AG09309 (cell line): ENCODE measurements at places on chromosomes 3 and 15.

DNA sequence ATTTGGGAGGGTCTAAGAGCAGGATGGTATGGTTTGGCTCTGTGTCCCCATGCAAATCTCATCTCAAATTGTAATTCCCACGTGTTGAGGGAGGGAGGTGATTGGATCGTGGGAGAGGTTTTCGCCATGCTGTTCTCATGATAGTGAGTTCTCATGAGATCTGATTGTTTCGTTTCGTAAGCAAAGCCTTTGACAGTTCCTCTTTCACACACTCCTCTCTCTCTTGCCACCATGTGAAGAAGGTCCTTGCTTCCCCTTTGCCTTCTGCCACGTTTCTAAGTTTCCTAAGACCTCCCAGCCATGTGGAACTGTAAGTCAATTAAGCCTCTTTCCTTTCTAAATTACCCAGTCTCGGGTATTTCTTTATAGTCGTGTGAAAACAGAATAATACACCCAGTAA is 553.7 kb downstream of the TAFA4 start:
- DNase-seq = no peak

DNA sequence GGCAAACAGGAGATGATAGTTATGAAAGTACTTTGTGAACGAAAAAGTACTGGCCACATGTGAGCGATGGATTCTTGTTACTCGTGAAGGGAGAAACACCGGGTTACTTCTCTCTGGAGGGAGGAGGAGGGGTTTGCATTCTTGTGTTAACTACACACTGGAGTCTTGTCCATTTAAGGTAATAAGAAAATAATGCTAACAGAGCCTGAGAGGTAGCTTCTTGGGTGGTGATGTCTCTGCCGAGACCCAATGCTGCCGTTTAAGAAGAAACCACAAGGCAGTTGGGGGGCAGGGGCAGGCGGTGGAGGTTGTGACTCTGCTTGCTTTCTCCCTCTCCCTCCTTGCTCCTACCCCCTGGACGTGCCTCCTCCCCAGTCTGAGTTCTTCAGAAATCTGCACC is 100.9 kb upstream of the ROPN1 start:
- DNase-seq = no peak

- peak; percentile 72 for DNase-seq
Observed at GRCh38 chr3:74624301-74624700, 9.8 kb upstream of the CNTN3 start.

GRCh38 chr3:182485301-182485700 is 308.0 kb upstream of the ATP11B start:
- no peak for DNase-seq

DNA sequence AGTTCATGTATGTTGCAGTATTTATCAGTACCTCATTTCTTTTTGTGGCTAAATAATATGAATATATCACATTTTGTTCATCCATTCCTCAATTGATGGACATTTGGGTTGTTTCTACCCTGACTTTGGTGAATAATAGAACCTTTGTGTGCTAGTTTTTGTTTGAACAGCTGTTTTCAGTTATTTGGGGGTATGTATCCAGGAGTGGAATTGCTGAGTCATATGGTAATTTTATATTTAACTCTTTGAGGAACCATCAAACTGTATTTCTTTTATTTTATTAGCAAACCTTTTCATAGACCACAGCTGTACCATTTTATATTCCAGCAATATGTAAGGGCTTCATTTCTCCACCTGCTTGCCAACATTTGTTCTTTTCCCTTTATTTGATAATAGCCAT is 38.4 kb upstream of the RBM5 start:
- DNase-seq = peak; percentile 52

GRCh38 chr3:130759692-130760338 is 13.2 kb upstream of the PIK3R4 start:
- peak; percentile 16 for DNase-seq

DNA sequence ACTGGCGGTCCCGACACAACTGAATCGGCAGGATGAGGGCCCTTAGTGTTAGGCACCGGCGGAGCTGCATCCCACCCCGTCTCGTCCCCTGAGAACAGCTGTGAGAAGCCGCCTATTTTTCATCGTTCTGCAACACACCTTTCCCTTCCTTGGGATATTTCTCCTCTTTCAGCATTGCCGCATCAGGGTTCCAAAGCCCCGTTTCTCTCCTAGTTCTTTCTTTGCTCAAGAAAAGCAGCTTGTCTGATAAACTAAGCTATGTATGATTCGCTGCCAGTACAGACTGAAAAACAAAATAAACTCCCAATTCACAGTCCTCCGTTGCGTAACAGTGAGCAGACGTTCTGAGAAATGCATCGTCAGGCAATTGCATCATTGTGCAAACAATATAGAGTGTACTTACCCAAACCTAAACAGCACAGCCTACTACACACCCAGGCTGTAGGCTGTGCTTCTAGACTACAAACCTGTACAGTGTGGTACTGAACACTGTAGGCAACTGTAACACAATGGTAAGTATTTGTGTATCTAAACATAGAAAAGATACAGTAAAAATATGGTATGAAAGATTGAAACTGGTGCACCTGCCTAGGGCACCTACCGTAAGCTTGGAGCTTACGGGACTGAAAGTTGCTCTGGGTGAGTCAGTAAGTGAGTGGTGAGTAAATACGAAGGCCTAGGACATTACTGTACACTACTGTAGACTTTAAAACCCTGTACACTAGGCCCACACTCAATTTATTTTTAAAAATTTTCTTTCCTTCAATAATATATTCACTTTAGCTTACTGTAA is 8.9 kb upstream of the ADAMTS17 start:
- DNase-seq = no peak

DNA sequence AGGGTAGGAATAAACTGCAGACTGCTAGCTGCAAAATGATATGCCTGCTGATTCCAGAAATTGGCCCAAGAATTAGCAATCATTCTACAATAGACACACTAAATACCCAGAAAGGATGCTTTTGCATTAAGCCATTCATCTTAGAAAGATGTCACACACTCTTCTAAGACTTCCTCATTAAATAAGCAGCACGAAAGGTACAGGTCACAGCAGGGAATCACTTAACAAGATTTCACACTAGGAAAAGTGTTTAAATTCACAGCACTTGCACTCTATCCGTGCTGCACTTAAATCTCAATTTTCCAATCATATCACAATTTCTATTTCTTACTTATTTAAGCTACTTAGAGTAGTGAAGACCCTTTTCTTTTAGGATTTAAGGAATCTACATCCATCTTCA is 372.8 kb upstream of the CBLB start:
- no peak for DNase-seq

DNA sequence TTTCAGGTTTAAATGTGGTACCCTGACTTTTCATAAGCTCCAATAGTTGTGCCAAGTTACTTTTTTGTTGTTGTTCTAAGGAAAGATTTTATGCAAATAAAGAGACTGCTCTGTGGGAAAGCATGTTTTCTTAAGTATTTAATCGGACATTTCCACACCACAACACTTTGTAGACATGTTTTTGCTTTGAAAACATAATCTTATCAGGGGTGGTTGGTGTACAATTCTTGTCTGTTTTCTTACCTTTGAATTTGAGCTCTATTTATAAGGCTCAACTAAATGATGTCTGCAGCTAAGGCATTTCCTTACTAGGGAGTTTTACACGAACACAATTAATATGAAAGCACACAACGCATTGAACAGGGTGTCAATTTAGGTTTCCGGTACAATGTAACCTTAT is 81.5 kb upstream of the CDIN1 start:
- no peak for DNase-seq
